Panc1 (cell line): ENCODE measurements at places on chromosomes 16 and 17.

DNA sequence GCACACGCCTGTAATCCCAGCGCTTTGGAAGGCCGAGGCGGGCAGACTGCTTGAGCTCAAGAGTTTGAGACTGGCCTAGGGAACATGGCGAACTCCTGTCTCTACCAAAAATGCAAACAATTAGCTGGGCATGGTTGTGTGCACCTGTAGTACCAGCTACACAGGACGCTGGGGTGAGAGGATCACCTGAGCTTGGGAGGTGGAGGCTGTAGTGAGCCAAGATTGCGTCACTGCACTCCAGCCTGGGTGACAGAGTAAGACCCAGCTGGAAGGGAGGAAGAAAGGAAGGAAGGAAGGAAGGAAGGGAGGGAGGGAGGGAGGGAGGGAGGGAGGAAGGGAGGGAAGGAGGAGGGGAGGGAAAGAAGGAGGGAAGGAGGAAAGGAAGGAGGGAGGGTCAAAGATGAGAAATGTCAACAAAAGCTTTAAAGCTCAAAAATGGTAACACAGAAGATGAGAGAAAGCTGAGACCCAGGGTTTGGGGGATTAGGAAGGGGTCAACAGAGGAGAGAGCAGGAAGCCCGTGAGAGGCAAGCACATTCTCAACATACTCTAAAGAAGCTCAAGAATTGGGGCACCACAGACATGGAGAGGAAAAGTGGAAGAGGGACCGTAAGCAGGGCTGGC is 5.0 kb upstream of the KRT19 start:
- H3K27ac ChIP-seq, result peak overlapping the region; percentile 96; the same call in 1 of the 2 replicates
- DNase-seq, result no peak
- H3K27me3 ChIP-seq, result no peaks in the 10 kb centered on the region

- H3K4me1 ChIP-seq, result peaks cover 51% of the 10 kb centered on the region
- H3K27me3 ChIP-seq, result no peaks in the 10 kb centered on the region
- H3K36me3 ChIP-seq, result peaks cover 6% of the 10 kb centered on the region; the same call in 1 of the 2 replicates
- no peak for DNase-seq
- H3K4me3 ChIP-seq, result no peak overlapping the region
Observed at GRCh38 chr17:21034340-21035235, 8.2 kb downstream of the USP22 start.

DNA sequence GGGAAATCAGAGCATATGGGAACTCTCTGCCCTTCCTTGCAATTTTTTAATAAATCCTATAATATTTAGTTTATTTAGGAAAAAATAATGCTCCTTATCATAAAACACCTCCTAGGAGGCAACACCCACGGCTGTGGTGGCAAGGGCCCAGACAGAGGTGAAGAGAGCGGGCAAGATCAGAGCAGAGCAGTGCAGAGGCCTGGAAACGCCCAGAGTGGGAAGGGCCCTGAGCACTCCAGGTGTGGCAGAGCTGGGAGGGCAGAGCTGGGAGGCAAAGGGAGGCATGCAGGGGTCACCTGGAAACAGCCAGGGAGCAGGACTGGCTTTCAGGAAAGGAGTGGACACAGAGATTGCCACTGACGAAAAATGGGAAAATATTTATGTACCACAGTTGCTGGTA is 17.3 kb downstream of the FBXO31 start:
- H3K4me3 ChIP-seq, result no peak overlapping the region
- no peak overlapping the region for H3K27ac ChIP-seq
- H3K4me1 ChIP-seq, result no peaks in the 10 kb centered on the region
- no peaks in the 10 kb centered on the region for H3K27me3 ChIP-seq
- DNase-seq, result no peak

DNA sequence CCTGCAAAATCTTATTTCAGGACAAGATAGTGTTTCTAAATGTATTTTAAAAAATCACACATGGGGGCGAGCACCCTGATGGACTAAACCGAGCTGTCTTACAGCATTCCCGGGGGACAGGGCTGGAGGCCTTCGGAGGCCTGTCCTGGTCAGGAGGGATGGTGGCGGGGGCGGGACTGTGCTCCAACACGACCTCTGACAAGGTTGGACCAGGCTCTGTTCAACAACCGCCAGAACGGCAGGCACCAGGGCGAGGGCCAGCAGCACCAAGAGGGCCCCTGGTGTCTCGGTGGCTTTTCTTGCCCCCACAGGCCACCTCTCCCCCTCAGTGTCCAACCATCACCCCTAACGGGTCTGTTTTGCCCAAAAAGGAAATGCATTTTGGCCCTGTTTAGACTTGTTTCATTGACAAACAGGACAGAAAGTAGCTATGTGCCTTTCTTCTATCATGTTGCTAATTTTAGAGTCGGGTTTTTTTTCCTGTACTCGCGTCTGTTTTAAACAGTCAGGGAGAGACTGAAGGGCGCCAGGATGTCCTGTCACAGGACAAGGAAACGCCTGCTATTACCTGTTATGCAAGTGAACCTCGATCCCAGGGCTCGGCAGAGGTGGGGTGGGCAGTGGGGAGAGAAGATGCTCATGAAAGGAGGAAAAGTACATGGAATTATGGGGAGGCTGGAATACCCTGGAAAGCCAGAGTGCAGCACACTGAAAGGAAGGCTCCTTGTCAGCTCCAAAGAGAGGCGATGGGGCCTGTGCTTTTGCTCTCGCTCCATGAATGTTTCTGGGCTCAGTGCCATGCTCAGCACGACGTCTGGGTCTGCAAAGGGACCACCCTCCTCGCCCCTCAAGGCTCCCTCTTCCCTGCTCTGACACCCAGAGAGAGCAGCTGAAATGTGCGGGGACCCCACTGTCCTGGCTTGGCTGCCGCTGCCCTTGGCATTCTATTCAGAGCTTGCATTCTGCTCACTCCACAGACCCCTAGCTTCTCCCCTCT is 11.9 kb downstream of the TMEM204 start:
- no peak for DNase-seq
- H3K27me3 ChIP-seq, result no peaks in the 10 kb centered on the region
- H3K27ac ChIP-seq, result no peak overlapping the region
- H3K36me3 ChIP-seq, result no peaks in the 10 kb centered on the region
- H3K4me1 ChIP-seq, result peaks cover 7% of the 10 kb centered on the region

GRCh38 chr16:87230571-87230970 is 86.6 kb downstream of the C16orf95 start:
- no peak for DNase-seq
- H3K27me3 ChIP-seq, result no peaks in the 10 kb centered on the region
- H3K27ac ChIP-seq, result no peak overlapping the region
- no peaks in the 10 kb centered on the region; the same call in 1 of the 2 replicates for H3K4me1 ChIP-seq
- H3K4me3 ChIP-seq, result no peak overlapping the region
- H3K36me3 ChIP-seq, result no peaks in the 10 kb centered on the region

DNA sequence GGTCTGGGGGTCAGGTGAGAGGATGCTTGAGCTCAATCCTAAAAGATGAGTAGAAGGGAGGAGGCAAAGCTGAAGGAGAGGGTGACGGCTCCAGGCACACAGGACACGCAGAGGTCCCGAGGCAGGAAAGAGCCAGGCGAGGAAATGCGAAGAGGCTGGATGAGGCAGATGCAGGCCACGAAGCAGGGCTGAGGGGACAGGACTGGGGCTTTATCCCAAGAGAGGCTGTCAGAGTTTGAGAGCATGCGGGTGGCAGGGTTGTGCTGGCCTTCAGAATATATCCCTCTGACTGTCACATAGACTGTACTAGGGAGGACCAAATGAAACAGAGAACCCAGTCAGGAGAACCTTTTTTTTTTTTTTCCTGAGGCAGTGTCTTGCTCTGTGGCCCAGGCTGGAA is 100.2 kb downstream of the RMI2 start:
- no peak overlapping the region for H3K4me3 ChIP-seq
- H3K27me3 ChIP-seq, result no peaks in the 10 kb centered on the region
- no peaks in the 10 kb centered on the region for H3K36me3 ChIP-seq

- no peak for DNase-seq
- H3K27ac ChIP-seq, result no peak overlapping the region
Observed at GRCh38 chr17:75614006-75614405, 19.2 kb upstream of the SMIM5 start.

DNA sequence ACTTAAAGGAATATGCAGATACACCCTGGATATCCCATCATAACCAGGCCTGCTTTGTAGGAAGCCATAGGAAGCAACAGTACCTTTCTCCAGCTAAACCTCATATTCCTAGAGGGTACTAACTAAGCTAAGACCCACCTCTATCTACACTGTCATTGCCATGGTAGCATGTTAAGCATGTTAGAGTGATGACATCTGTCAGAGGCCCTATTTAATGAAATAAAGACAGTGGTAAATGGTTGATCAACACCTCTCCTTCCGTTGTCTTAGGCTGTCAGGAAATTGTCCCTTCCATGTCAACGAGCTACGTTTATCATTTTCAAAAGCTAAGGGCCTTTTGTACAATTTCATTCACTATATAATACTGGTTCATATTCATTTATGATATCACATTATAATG is 251.1 kb upstream of the PSMD7 start:
- no peaks in the 10 kb centered on the region for H3K36me3 ChIP-seq
- H3K27ac ChIP-seq, result no peak overlapping the region
- DNase-seq, result no peak

DNA sequence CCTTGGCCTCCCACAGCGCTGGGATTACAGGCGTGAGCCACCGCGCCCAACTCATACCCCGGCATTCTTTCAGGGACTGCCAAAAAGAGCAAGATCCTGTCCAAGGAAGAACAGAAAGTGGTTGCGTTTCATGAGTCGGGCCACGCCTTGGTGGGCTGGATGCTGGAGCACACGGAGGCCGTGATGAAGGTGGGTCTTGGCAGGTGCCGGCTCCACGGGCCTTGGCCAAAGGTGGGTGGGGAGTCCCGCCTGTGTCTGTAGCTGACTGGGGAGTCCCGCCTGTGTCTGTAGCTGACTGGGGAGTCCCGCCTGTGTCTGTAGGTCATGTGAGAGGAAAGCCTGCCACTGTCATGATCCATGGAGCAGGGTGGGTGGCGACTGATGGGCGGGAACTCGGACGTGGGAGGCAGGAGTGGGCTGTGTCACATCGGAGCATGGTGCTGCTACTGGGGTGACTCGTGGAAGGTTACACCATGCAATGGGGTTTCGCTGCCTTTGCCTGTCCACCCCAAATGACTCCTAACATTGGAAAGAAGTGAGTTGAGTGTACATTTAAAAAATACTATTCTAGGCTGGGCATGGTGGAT is 10.0 kb upstream of the RPL13 start:
- no peaks in the 10 kb centered on the region for H3K27me3 ChIP-seq
- H3K4me3 ChIP-seq, result no peak overlapping the region

GRCh38 chr16:79713609-79714309 is 113.2 kb upstream of the MAF start:
- H3K36me3 ChIP-seq, result no peaks in the 10 kb centered on the region
- H3K27me3 ChIP-seq, result no peaks in the 10 kb centered on the region
- DNase-seq, result no peak
- no peak overlapping the region for H3K4me3 ChIP-seq
- H3K4me1 ChIP-seq, result no peaks in the 10 kb centered on the region
- no peak overlapping the region for H3K27ac ChIP-seq
